ENCODE measurements at places on chromosomes 4 and X. TPM values are rescaled to one million over a fixed set of nuclear protein-coding genes. Genes with fewer than 3 reads are reported as not detected.

AVPR2 gene
- not detected for total RNA-seq

FGF16 gene
- not detected for total RNA-seq

ARFIP1 gene
- total RNA-seq, result 13.8 TPM

SHOX gene
- not detected for total RNA-seq

CFAP299 gene
- total RNA-seq, result not detected

SMPX gene
- not detected for total RNA-seq

PPP1R2C gene
- not detected for total RNA-seq

CXCL6 gene
- total RNA-seq, result not detected

ARHGAP6 gene
- total RNA-seq, result not detected

NEUROG2 gene
- not detected for total RNA-seq

NUDT11 gene
- 1.9 TPM for total RNA-seq

PRDM8 gene
- total RNA-seq, result 7.1 TPM

AGTR2 gene
- not detected for total RNA-seq

GUCY1A1 gene
- total RNA-seq, result 0.13 TPM

F8A2 gene
- not detected for total RNA-seq

PLS3 gene
- total RNA-seq, result 0.82 TPM

GPC3 gene
- not detected for total RNA-seq

HPGDS gene
- total RNA-seq, result not detected

SGMS2 gene
- 0.46 TPM for total RNA-seq

STPG2 gene
- not detected for total RNA-seq

GPM6B gene
- total RNA-seq, result not detected

KIT gene
- 0.21 TPM for total RNA-seq

PNMA6A gene
- total RNA-seq, result 1.6 TPM

CT45A9 gene
- total RNA-seq, result not detected
